Occipital lobe (tissue), 3 donors: ENCODE measurements at places on chromosomes 5 and 9. TPM values are rescaled to one million over a fixed set of nuclear protein-coding genes. Genes with fewer than 3 reads are reported as not detected.

- no peak for DNase-seq
Measured at GRCh38 chr5:44361342-44362001, 27.7 kb downstream of the FGF10 start.

- peak; percentile 7 for DNase-seq
Measured at GRCh38 chr9:100554935-100555401, 22.9 kb upstream of the CAVIN4 start.

DNA sequence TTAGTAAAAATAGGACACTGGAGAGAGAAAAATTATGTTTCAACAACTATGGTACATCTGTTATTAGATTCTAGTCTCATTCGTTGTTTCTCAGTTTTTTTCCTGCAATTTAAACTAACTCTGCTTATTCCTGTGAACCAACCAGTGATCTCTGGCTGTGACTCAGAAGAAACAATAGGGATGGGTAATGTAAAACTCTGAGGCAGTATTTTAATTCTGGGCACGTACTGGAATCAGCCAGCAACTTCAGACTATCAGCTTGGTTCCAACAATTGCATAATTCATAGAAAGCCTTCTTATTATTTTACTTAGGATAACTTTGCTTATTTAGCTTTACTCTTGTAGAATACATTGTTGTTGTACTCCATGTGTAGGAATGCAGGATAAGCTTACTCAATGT is 28.8 kb downstream of the MLLT3 start:
- no peak for DNase-seq

GRCh38 chr9:82651474-82651873 is 411.5 kb downstream of the RASEF start:
- no peak for DNase-seq

Gene INSL4
- total RNA-seq: not detected

GRCh38 chr5:169944115-169944514 is 36.2 kb downstream of the INSYN2B start:
- no peak for DNase-seq

GRCh38 chr9:75823151-75823550 is 67.3 kb upstream of the PCSK5 start:
- no peak for DNase-seq
